ENCODE measurements at places on chromosomes 2 and 18.

DNA sequence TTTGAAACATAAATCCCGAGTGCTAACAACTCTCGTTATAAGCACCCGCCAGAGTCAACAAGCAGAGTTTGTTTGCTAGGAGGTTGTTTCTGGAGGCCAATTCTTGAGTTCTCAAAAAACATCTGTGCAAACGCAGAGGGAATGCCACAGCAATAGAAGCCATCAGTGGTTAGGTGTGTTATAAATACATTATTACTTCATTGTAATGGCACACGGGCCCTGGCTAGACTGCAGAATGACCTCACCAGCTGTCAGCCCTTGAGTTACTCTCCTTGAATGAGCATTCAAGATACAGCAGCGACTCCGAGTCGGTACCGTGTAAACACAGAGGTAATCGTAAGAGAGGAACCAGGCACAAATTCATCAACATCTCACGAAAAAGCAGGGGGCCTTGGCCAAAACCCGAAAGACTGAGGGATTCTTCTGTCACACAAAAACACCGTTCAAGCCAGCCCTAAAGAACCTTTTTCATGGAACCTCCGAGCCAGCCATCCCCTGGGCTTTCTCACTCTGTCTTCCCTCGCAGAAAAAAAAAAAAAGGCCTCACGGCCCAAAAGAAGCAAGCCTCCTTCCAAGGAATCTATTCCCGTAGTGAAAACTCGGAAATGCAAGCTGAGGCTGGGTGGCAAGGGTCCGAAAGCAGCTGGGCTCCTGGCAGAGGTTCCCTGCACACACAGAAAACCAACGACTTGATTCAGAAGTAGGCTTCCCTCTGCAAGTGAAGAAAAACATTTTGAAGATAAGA, 133.7 kb upstream of the MEIS1 start:
- no peak for DNase-seq

DNA sequence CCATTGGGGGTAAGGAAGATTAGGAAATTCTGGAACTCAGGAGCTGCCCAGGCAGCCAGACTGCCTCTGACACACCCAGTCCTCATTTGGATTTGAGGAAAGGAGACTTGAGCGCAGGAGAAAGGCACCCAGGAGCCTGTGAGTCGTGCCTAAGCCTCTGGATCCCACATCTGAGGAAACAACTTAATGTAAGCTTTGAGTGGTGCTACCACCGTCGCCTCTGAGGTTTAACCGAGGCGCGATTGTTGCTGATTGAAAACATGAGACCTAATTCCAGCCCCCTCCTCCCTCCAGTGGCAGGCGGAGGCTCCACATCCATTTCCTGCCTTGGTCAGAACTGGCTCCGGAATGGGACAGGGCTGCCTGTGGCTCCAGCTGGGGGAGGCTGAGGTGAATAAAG, 176.7 kb upstream of the PKDCC start:
- no peak for DNase-seq

GRCh38 chr2:43075054-43075593, 151.3 kb downstream of the ZFP36L2 start:
- no peak for DNase-seq

DNA sequence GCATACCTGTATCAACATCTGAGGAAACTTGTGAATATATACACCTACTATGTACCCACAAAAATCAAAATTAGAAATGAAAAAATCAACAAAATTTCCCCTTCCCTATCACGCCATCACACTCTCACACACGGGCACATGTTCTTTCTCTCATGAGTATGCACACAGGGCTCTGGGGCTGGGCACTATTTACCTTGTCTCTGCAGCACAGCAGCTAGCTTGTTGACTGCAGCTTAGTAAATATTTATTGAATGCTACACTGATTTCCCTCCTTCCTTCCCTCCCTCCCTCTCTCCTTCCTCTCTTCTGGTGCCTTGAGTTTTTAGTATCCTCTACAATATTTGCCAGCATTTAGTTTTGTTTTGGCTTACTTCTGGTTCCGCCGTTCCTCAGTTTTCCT, 182.7 kb upstream of the LHCGR start:
- no peak for DNase-seq

DNA sequence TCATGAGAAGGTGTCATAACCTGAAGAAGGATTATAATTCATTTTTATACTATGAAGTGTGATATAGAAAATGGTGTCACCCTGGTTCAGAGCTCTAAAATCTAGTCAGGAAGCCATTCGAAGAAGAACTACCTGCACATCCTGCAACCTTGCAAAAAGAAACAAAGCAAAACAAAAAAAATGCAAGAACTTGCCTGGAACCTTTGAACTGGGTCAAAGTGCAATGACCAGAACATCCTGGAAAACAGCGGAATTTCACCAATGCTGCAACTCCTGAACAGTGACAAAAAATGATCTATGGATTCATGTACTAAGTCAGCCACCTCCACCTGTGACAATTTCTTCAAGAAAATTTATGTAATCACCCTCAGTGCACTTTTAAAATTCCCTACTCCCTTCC, 1083.3 kb upstream of the GYPC start:
- no peak for DNase-seq

GRCh38 chr18:78517328-78517727, 462.3 kb upstream of the SALL3 start:
- DNase-seq, result no peak

DNA sequence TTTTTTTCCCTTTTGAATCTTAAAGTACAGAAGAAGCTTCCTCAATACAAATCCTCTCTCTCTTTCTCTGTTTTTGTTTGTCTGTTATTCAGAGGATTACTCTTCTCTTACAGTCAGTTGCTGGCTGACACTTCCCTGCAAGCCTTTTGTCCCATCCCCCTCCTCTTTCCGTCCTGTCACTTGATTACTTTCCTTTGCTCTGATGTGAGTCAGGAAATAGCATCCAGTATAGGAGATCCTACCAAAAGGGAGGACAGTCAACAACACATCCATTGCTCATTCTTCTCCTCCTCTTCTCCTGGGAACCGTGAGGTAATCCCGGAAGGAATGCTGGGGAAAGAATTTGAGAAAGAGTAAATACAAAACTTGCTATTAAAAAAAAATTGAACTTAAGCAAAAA, 79.3 kb upstream of the SCN7A start:
- DNase-seq, result no peak

DNA sequence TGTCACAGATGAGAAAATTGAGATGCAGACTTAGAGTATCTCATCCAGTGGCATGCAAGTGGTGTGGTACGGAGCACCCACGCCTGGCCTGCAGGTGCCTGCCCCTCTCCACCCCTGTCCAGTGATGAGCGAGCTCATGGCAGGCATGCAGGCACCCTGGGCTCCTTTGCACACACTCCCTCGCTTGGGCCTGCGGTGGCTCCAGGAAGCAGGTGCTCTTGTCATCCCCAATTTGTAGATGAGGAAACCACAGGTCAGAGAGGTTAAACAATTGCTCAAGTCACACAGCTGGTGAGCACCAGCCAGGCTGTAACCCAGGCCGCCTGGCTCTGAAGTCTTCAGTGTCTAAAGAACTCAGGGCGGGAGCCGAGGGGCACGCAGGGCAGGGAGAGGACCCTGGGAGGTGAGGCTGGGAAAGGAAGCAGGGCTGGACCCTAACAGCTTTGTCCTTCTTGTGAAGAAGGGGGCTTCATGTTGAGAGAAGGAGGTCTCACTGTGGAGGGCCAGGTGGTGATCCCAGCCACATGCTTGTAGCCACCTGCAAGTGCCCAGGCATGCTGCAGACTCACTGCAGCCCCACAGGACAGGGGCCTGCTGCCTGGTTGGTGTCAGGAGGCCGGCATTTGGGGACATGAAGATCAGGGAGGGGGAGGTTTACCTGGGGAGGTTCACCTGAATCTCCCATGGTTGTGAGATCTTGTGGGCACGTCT, 166.2 kb downstream of the SH3RF3 start:
- DNase-seq, result no peak

DNA sequence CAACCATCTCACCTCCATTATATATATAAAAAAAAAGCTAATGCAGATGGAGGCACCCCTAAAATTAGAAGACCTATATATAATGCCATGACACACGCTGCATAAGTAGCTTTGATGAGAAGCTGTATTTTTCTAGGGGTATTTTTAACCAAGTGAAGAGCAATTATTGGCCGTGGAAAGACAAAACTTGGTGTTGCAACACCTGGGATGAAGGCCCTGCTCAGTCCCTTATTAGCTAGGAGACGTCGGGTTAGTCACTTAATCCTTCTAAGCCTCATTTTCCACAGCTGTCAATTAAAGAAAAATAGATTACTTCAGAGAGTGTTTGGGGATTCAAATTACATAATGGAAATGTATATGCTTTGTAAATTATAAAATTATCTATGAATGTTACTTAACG, 63.0 kb downstream of the WDR75 start:
- no peak for DNase-seq

GRCh38 chr2:170155022-170155722, 22.8 kb upstream of the MYO3B start:
- DNase-seq, result no peak

DNA sequence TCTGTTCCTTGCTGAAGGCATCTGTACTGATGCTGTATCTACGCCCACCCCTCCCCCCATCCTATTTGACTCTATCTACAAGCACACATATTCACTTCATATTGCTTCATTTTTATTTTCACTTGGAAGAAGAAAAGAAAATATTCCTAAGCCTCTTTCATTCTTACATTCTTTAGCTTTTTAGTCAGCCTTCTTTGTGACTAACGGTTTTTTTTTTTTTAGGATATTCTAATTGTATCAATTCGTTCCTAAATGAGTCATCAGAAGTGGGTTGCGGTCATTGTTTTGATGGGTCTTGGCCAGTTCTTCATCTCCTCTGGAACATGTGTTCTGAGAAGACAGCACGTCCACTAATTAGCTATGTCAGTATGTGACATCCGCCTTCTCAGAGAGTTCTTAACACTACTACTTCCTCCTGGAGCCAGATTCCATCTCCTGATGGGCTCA, 88.7 kb downstream of the MYO1B start:
- DNase-seq, result no peak

GRCh38 chr18:68800075-68800474, 2.2 kb downstream of the CCDC102B start:
- no peak for DNase-seq

DNA sequence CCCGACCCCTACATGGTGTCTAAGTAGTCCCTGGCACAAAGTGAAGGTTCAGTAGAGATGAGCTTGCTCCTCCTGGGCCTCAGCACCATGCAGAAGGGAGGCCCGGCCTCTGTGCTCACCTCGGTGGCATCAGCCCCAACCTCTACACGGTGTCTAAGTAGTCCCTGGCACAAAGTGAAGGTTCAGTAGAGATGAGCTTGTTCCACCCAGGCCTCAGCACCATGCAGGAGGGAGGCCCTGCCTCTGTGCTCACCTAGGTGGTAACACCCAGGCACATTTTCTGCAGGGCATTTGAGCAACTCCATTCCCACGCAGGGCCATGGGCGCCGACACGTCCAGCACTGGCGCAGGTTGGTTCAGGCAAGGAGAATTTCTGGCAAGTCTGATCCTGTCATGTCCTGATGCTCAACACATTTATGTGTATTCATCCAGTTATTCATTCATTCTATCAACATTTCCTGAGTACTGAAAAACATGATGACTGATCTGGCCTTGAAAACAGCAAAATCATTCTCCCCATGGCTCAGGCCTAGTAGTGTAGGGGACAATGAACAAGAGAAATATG, 408.2 kb upstream of the MYT1L start:
- DNase-seq, result no peak

DNA sequence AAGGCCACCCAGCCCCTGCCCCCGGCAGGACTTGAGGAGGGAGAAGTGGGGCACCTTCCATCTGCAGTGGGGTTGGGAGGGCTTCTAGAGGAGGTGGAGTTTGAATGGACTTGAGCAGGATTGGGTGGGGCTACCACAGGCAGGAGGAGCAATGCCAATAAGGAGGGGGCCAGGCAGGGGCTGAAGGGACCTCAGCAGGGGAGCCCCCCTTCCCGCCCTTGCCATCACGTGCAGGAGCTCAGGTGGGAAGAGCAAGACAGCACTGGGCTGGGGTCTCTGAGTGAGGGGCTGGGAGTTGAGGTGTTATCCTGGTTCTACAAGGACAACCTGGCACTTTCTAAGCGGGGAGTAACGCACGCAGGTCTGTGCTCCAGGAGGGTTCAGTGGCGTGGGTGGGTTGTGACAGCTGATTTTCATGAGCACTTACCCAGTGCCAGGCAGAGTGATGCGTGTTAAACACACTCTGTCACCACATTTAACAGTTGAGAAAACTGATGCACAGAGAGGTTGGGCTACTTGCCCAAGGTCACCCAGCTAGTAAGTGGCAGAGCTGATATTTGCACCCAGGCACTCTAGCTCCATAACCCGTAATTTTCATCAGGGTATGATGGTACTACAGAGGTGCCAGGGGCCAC, 4.8 kb downstream of the CHRND start:
- no peak for DNase-seq

DNA sequence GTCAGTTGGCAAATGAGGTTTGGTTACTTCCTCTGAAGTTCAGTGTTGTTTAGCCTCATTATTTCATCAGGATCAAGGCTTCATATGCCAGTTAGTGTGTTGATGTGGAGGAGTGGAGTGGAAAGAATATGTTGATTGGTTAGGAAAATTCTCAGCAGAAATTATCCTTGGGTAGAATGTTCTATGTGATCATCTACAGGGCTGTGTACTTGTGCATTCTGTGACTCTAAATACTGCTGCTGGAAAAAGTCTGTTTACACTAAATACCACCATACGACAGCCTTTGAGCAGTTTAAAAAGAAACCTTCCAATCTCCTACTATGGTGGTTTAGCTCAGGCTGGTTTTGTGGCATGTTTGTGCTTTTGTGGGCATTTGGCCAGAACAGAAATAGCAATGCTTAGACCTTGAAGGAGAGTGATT, 25.8 kb downstream of the CAB39 start:
- no peak for DNase-seq

DNA sequence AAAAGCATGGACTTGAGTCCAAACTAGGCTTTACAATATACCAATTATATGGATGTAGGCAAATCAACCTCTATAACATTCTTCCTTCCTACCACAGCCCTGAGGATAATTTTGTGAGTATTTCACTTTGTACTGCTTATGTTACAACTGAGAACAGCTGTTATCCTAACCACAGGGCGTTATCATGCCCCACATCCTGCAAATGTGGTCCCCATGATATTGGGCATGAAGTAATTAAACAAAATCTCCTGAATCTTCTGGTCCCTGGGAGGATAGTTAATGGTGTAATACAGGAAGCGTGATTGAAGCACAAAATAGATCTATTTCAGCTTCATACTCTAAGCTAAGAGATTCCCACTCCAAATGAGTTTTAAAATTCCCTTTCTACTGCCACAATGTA, 223.6 kb downstream of the CDH20 start:
- DNase-seq, result no peak

GRCh38 chr2:64766841-64767669, 113.3 kb upstream of the SERTAD2 start:
- DNase-seq, result no peak

GRCh38 chr18:78080081-78080480, 830.4 kb downstream of the GALR1 start:
- DNase-seq, result no peak
